NCI-H2107 (cell line): ENCODE measurements at places on chromosomes 13 and 19.

DNA sequence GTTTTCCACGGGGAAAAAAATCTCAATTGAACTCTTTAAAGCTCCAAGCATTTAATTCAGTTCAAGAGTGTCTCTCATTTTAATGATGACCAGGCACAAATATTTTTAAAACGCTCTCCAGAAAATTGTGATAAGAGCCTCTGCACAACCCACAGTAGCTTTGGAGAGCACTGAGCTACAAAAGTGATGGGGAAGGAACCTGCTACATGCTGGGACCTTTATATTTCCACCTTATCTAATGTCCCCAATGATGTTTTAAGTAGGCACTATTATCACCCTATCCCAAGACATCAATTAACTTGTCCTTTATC, 14.1 kb upstream of the CEACAM6 start:
- DNase-seq = no peak

- no peak for DNase-seq
Observed at GRCh38 chr19:48866692-48867091, 1.7 kb downstream of the PLEKHA4 start.

GRCh38 chr13:40401911-40402776, 264.3 kb downstream of the FOXO1 start:
- DNase-seq = no peak

DNA sequence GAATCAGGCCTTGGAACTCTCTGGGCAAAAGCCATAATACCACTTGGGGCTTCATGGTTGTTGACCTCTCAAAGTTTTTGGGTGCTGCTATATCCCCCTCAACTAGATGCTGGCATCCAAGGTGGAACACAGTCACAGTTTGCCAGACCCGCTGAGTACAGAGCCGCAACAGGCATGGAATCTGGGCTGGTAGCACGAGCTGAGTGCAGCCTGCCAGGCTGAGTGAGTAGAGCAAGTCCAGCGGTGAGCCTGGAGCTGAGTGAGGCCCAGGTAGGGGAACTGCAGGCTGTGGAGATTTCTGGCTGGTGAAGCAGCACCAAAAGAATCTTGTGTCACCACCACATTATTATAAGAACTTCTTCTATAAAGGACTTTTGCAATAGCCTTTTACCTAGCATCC, 192.6 kb downstream of the PCDH17 start:
- no peak for DNase-seq
